ENCODE measurements at places on chromosomes 7 and 10. TPM values are rescaled to one million over a fixed set of nuclear protein-coding genes. Genes with fewer than 3 reads are reported as not detected.

VKORC1L1 gene
- total RNA-seq, result 28.8 TPM

MYO3A gene
- not detected for total RNA-seq

ZPBP gene
- total RNA-seq, result not detected

POMZP3 gene
- total RNA-seq, result 12.0 TPM

GLI3 gene
- total RNA-seq, result not detected

OLAH gene
- total RNA-seq, result 0.44 TPM

CDH23 gene
- 0.57 TPM for total RNA-seq

RET gene
- 0.31 TPM for total RNA-seq

- DNase-seq, result no peak
Observed at GRCh38 chr7:28452681-28453080, 40.4 kb downstream of the CREB5 start.

DNA sequence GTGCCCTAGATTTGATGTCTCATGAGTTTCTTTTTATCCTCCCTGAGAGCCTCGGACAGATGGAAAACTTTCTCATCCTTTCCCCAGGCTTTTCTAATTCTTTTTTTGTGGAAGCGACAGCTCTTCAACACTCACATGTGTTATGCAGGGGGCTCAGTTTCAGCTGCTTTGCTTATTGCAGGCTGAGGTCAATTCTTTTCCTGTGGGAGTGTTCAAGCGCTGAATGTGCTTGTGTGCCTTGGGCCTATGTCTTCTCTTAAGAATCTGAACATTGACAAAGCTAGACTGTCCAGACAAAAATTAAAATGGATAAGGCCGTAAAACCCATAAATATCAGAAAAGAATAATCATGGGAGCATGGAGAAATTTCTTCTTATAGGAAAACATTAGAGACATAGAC, 125.2 kb upstream of the STEAP4 start:
- no peak for DNase-seq

DNA sequence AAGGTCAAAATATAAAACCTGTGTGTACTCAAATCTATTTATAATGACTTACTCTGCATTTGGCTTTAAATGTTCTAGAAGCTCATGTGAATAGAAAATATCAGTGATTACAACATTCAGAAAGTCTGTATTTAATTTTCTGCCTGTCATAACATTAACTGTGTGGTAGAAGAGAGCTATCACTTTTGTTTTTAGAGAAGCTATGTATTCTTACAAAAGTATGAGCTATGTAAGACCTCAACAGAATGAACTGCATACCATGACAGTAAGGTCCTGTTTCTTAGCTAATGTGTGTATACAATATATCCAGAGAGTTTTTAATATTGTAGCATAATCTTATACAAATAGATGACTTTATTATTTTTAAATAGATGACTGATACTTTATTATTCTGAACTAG, 61.5 kb downstream of the PTN start:
- no peak for DNase-seq

DNA sequence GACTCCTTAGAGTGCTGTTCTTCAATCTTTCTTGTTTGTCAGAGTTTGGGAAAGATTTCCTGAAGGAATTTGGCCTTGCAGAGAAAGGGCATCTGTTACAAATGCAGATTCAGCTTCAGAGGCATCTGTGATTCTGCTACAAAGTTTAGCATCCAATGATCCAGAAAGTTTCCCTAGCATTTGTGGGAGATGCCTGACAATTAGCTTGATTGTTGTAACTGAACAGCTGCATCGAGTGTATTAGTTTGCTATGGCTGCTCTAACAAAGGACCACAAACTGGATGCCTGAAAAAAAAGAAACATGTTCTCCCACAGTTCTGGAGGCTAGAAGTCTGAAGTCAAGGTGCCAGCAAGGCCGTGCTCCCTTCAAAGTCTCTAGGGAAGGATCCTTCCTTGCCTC, 365.1 kb downstream of the GRID1 start:
- DNase-seq, result no peak

DNA sequence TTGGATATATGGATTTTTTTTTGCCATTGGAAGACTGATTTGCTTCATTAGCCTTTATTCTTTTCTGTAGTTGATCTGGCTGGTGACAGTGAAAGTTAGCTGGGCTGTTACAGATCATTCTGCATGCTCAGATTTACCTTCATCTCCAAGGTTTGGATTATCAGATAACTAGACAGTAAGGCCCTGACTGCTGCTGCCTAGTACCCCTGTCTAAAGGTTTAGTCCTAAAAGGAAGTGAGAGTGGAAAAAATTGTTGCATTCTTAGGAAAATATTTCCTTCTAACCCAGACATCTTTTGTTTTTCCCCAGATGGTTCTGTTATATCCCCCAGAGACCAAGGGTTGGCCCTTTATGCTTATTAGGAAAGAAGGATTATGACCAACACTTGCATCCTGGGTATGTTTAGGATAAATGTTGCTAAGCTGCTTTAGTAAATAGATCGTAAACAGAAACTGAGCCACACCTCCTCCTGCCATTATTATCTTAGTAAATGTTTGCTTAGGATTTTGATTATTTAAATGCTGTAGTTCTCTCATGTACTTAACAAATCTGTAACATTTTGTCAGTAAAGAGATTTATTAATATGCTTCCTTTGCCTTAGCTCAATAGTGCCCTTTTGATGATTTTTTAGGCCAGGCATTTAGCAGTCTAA, 44.4 kb downstream of the MCU start:
- DNase-seq, result no peak
